Cardiac muscle cell (in vitro differentiated cells and primary cell): ENCODE measurements at places on chromosomes 12 and 14. TPM values are rescaled to one million over a fixed set of nuclear protein-coding genes. Genes with fewer than 3 reads are reported as not detected.

Gene BIN2
- not detected in 2 replicates for total RNA-seq

Gene ARMH4
- 28.5 and 64.6 TPM in 2 replicates for total RNA-seq

Gene RTN1
- total RNA-seq, result 1.5 and 2.5 TPM in 2 replicates

Gene ATL1
- 0.39 and 1.5 TPM in 2 replicates for total RNA-seq

Gene ZNF84
- 18.4 and 29.2 TPM in 2 replicates for total RNA-seq

Gene NGB
- total RNA-seq, result 0.09 TPM in 1 of 2 replicates, not detected in the other

Gene AICDA
- total RNA-seq, result 1.7 TPM in 1 of 2 replicates, not detected in the other

Gene ADGRD1
- 58.8 and 74.0 TPM in 2 replicates for total RNA-seq

Gene KLRC2
- total RNA-seq, result not detected in 2 replicates

Gene C12orf56
- not detected in 2 replicates for total RNA-seq

Gene B3GNT4
- 0.12 and 0.67 TPM in 2 replicates for total RNA-seq

Gene ERP27
- not detected in 2 replicates for total RNA-seq

Gene SMIM41
- total RNA-seq, result not detected in 2 replicates

Gene CIROP
- total RNA-seq, result 0.15 TPM in 1 of 2 replicates, not detected in the other

Gene DIO2
- total RNA-seq, result 0.11 and 0.66 TPM in 2 replicates

Gene SAMD4A
- 26.6 and 60.4 TPM in 2 replicates for total RNA-seq

Gene SLC6A12
- total RNA-seq, result 0.33 and 0.63 TPM in 2 replicates

Gene ZCRB1
- total RNA-seq, result 30.2 and 30.4 TPM in 2 replicates

Gene TAS2R31
- total RNA-seq, result 1.3 and 3.0 TPM in 2 replicates

Gene GALNT8
- total RNA-seq, result 2.7 and 8.1 TPM in 2 replicates

Gene COX8C
- not detected in 2 replicates for total RNA-seq

Gene LBHD2
- total RNA-seq, result not detected in 2 replicates

Gene FAM90A1
- 0.18 and 0.28 TPM in 2 replicates for total RNA-seq

Gene ANO4
- total RNA-seq, result 0.33 and 0.95 TPM in 2 replicates

Gene CLEC1A
- not detected in 2 replicates for total RNA-seq
